ENCODE measurements at places on chromosomes 6 and 20. TPM values are rescaled to one million over a fixed set of nuclear protein-coding genes. Genes with fewer than 3 reads are reported as not detected.

ABCF1 gene
- 65.0 TPM for total RNA-seq

EYS gene
- total RNA-seq = not detected

MEI4 gene
- total RNA-seq = not detected

C6orf15 gene
- total RNA-seq = not detected

OTOR gene
- not detected for total RNA-seq

Data from activated T-helper 17 cell treated with anti-CD3 and anti-CD28 coated beads, Interleukin-2, amount 50 U/mL, for 72 hours (primary cell).